ENCODE measurements at places on chromosomes 6 and 20.

DNA sequence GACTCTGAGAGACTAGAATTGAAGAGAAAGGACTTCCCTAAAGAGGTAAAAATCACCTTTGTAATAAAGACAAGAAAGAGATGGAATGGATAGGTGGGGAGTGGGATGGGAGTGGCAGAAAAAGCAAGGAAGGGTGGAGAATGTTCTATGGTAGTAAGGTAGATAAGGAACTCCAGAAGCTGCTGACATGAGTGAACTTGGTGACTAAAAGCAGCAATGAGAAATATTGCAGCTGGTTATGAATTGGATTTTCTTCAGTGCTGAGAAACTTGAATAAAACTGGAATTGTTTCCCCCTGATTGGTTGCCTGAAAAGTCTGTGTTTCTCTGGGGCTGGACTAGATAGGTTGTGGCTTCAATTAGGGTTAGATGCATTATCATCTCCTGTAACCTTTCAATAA, 15.7 kb upstream of the DTNBP1 start:
- no peak for DNase-seq

DNA sequence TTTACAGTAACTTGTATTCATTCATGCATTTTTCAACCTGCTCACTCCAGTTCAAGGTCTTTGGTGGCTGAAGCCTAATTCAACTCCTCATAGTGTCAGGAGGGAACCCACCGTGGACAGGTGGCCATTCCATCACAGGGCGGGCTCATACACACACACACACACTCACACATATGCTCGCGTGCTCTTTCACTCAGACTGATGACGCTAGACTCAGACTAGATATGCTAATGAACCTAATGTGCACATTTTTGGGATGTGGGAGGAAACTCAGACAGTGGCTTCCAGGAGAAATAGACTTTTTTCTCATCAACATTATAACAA, 56.7 kb downstream of the TRIM27 start:
- DNase-seq, result no peak

- no peak for DNase-seq
Measured at GRCh38 chr6:28004350-28005151, 47.5 kb downstream of the OR2B6 start.

DNA sequence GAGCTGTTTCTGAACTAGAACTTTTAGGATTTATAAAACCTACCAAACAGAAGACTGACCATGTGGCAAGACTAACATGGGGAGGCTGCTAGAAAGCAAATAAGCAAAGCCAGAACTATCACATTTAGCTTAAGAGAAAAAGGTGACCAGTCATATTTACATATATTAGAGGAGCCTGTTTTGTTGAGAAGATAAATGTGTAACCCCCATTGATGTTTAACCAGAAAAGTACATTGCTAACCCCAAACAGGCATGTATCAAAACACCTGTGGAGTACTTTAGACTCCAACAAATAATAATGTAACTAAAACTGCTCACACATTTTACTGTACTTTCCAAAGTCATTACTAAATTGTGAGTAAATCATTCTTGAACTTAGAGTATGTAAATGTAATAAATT, 35.0 kb downstream of the AKIRIN2 start:
- no peak for DNase-seq

DNA sequence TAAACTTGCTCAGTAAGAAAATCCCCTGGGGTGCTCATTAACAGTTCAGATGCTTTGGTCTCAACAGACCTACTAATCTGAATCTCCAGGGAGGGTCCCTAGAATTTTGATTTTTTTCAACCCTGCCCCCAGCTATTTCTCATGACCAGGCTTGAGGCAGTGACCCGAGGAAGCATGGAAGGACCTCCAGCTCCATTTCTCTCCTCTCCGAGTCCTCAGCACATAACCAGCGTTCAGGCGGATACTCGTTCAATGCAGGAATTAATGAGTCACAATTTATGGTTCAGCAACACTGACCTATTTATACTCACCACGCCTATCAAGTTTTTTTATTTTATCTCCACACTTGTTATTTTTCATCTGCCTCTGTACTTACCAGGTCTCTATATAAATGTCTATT, 369.2 kb upstream of the CDH4 start:
- DNase-seq, result no peak

- DNase-seq, result no peak
Measured at GRCh38 chr20:4674672-4675071, 47.0 kb upstream of the PRND start.

DNA sequence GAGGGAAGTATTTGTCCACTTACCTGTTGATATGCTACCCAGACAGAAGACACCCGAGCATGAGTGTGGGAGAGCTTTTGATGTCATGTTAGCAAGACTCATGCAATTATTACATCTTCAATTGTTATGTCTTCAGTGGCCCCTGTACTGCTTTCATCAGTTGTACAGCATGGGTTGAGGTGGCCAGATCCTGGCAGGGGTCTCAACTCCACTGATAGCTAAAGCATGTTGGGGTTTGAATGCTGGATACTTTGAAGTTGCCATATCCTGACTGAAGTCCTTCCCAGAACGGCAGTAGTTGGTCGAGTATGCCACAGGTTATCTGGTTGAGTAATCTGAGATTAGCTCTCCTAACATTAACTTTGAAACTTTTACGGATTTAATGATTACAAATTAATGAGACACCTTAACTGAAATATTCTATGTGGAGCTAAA, 46.7 kb downstream of the LRRN4 start:
- DNase-seq, result no peak

GRCh38 chr6:136365776-136366354, 76.2 kb upstream of the BCLAF1 start:
- no peak for DNase-seq

DNA sequence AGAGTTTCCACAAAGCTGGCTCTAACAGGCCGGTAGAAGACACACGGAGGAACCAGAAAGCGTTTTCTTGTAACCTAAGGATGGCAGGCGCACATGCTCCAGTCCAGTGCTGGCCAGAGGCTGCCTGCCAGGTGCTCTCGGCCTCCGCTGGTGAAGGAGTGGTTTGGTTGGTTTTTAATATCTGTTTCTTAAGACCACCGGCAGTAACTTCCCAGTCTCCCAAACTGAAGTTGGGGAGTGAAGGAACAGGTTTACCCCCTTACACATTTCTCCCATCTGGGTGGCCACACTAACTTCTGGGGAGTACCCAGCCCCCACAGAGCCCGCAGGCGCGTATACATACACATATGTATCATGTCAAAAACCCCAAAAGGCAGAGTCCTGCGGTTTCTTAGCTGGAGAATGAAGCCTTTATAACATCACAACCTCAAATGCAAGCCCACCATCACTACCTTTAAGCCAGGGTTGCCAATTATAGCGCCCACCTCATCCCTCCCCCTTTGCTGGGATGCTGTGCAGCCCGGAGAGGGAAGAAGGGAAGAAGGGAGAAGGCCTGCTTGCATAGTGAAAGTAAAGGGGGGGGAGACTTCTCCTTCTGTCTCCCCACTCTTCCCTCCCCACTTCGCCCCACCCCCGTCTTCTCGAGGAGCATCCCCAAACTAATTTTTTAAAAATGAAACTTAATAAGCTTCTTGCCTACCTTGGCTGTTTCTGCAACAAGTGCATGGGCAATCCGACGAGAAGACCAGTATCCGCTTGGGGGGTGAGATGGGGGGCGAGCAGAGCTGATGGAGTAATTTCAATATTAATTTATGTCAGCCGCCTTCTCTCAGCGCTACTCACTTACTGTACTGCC, 1.0 kb downstream of the TRERF1 start:
- DNase-seq, result no peak

- DNase-seq, result no peak
Measured at GRCh38 chr6:129164032-129164431, 281.1 kb downstream of the LAMA2 start.

All from T-helper 2 cell (primary cell).